ENCODE measurements at places on chromosomes 12 and 14. TPM values are rescaled to one million over a fixed set of nuclear protein-coding genes. Genes with fewer than 3 reads are reported as not detected.
A peak's percentile ranks its signal among the peaks of the same experiment; 100 is the strongest.

The SMOC1 gene
- total RNA-seq = 0.38 TPM

The NEUROD4 gene
- not detected for total RNA-seq

The EPS8 gene
- 2.7 TPM for total RNA-seq

The EPYC gene
- total RNA-seq = not detected

The KRT6C gene
- not detected for total RNA-seq

The IRF9 gene
- 25.7 TPM for total RNA-seq

The RIMKLB gene
- 101 TPM for total RNA-seq

GRCh38 chr12:94831081-94831751 is 172.3 kb downstream of the NDUFA12 start:
- peaks cover 8% of the 10 kb centered on the region for H3K27me3 ChIP-seq
- H3K4me1 ChIP-seq = peaks cover 19% of the 10 kb centered on the region
- peaks cover 6% of the 10 kb centered on the region for H3K36me3 ChIP-seq

DNA sequence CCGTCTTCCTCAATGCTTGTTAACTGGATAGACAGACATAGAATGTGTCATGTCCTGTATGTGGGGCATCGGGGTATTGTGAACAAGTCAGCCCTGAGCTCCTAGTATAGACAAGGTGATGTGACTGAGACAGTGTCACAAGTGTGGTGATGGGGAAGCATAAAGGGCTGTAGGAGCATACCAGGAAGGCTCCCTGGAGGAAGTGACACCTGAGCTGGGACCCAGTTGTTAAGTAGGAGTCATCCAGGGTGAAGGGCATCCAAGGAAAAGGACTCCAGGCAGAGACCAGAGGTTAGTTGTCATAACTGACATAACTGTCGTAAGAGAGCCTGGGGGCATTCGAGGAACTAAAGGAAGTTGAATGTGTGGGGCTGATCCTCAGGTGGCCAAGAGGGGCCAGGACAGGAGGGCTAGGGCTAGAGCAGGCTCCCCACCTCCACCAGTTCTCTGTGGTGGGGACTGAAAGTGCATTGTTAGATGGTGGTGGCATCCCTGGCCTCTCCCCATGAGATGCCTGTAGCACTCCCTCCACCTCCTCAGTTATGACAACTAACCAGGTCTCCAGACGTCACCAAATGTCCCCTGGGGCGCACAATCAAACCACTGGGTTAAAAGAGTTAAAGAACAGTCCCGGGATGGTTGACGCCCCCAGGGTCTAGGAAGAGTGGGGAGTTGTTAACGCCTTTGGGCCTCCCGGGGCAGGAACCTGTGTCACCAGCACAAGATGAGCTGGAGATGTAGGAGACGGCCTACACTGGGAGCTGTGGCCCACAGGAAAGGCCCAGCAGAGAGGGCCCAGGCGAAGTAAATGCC is 2.4 kb downstream of the FICD start:
- no peak for DNase-seq
- H3K4me3 ChIP-seq = peak overlapping the region; percentile 32
- no peak overlapping the region for H3K27ac ChIP-seq

DNA sequence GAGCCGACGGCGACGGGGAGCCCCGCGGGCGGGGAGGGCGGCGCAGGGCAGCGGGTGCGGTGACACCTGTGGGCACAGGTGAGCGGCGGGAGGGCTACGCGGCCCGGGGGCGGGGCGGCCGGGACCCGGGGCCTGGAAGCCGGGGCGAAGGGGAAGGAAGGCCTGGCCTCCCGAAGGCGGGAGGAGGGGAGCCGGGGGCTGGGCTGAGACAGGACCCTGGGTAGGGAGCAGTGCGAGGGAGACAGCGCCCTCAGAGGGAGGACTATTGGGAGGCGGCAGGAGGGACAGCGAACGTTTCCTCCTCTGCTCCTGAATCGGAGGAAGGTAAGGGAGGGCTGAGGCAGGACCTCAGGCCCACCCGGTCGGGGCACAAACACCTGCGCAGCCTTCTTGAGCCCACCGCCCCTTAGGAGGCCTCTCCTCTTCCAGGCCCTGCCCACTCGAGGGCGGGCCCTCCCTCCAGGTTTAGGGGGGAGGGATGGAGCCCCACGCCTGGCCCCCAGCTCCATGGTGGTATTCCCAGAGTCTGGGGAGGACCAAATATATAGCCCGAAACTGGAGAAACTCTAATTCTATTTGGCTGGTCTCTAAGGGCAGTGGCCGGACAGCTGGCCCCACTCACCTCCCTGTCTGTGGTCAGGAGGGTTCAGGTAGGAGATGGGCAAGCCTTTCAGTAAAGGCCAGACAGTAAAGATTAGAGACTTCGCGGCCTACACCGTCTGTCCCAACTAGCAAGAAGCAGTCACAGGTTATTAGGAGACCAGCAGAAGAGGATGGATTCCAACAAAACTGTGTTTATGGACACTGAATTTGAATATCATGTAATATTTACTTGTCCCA is 509 bp downstream of the PLEKHG6 start:
- H3K27ac ChIP-seq = no peak overlapping the region
- peaks cover 12% of the 10 kb centered on the region for H3K4me1 ChIP-seq
- peaks cover 22% of the 10 kb centered on the region for H3K27me3 ChIP-seq

GRCh38 chr12:128986957-128987356 is 133.7 kb downstream of the GLT1D1 start:
- H3K4me1 ChIP-seq = no peaks in the 10 kb centered on the region
- H3K4me3 ChIP-seq = no peak overlapping the region
- H3K36me3 ChIP-seq = no peaks in the 10 kb centered on the region

- H3K4me1 ChIP-seq = peaks cover 16% of the 10 kb centered on the region
- H3K27ac ChIP-seq = no peak overlapping the region
- no peak overlapping the region for H3K4me3 ChIP-seq
- no peaks in the 10 kb centered on the region for H3K36me3 ChIP-seq
- peaks cover 16% of the 10 kb centered on the region for H3K27me3 ChIP-seq
These were observed 16.3 kb upstream of the RFLNA start for GRCh38 chr12:124278389-124279101.

GRCh38 chr12:74816398-74817175 is 279.0 kb downstream of the ATXN7L3B start:
- DNase-seq = no peak
- no peak overlapping the region for H3K4me3 ChIP-seq
- no peaks in the 10 kb centered on the region for H3K4me1 ChIP-seq
- H3K27ac ChIP-seq = no peak overlapping the region
- no peaks in the 10 kb centered on the region for H3K36me3 ChIP-seq

DNA sequence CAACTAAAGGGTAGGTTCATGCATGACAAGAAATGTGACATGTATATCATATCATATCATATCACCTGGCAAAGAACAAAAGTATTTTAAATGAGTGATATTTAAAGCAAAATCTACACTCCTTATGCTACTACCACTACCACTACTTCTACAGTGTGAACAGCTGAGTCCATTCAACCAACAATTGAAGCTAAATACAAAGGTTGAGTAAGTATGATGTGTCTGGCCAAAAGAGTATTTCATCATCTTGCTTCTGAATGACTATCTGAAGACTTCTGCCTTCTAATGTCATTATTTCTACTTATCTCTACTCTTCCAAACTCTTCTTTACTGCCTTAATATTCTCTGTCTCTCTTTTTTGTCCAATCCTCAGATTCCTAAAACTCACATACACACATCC is 292.6 kb upstream of the CAND1 start:
- no peak overlapping the region for H3K27ac ChIP-seq
- no peak for DNase-seq
- no peaks in the 10 kb centered on the region for H3K4me1 ChIP-seq
- no peak overlapping the region for H3K4me3 ChIP-seq
- no peaks in the 10 kb centered on the region for H3K36me3 ChIP-seq

DNA sequence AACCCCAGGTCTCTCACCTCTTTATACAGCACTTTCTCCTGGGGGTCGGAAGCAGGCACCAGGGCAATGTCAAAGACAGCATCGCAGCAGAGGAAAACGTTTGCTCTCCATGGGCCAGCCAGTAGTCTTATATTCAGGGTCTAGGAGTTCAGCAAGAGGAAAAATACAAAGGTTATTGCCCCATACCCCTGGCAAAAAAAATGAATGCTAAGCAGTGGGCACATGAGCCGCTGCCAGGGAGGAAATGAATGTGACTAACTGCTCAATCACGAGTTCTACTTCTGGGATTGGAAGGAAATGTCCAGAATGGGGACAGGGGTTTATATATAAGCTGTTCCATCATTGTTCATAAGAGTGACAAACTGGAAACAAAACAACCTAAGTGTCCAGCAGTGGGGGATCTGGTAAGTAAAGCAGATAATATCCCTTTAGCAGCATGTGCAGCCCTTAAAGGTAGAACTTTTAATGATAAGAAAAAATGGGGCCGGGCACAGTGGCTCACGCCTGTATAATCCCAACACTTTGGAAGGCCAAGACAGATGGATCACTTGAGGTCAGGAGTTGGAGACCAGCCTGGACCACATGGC is 53.8 kb downstream of the PHETA1 start:
- H3K4me3 ChIP-seq = no peak overlapping the region
- no peak overlapping the region for H3K27ac ChIP-seq
- DNase-seq = no peak
- H3K27me3 ChIP-seq = no peaks in the 10 kb centered on the region

DNA sequence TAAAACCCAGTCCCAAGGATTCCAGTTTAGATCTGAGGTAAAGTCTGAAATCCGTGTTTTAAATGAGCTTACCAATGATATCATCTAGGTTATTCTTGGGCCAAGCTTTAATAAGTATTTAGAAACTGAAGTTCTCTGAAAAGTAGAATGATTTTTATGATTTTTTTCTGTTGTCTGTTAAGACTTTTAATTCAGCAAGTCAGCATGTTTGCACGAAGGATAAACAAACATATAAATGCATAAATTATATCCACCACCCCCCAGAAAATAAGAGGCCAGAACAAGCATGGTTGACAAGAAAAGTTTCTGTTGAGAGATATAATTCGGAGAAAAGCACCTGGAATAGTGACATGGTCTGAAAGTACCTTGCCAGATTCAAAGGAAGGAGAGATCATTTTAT is 655.7 kb downstream of the NOVA1 start:
- H3K27me3 ChIP-seq = no peaks in the 10 kb centered on the region
- no peaks in the 10 kb centered on the region for H3K36me3 ChIP-seq
- no peak overlapping the region for H3K27ac ChIP-seq
- no peak overlapping the region for H3K4me3 ChIP-seq

DNA sequence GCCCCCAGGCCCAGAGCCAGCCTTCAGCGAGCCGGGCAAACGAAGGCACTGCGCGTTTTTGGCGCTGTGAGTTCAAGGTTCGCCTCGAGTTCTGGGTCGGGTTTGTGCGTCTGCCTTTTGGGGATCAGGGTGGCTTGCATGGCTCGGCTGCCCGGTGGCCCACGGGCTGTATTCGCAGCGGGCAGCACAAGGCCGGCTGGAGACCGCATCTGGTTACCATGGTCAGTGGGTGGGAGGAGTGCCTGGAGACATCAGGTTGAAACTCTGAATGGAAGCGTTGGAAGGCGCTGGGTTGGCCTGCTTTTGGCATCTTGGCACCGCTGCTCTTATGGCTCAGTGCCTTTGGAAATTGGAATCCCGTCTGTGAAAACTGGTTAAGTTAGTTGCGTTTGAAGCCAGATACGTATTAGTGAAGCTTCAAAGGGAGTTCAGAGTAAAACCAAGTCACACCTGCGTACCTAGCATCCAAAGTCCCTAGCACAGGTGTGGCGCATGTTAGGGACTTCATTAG is 50.9 kb downstream of the SNAPC1 start:
- no peaks in the 10 kb centered on the region for H3K36me3 ChIP-seq
- H3K4me3 ChIP-seq = peak overlapping the region; percentile 89
- peaks cover 4% of the 10 kb centered on the region for H3K4me1 ChIP-seq
- peaks cover 16% of the 10 kb centered on the region for H3K27me3 ChIP-seq

DNA sequence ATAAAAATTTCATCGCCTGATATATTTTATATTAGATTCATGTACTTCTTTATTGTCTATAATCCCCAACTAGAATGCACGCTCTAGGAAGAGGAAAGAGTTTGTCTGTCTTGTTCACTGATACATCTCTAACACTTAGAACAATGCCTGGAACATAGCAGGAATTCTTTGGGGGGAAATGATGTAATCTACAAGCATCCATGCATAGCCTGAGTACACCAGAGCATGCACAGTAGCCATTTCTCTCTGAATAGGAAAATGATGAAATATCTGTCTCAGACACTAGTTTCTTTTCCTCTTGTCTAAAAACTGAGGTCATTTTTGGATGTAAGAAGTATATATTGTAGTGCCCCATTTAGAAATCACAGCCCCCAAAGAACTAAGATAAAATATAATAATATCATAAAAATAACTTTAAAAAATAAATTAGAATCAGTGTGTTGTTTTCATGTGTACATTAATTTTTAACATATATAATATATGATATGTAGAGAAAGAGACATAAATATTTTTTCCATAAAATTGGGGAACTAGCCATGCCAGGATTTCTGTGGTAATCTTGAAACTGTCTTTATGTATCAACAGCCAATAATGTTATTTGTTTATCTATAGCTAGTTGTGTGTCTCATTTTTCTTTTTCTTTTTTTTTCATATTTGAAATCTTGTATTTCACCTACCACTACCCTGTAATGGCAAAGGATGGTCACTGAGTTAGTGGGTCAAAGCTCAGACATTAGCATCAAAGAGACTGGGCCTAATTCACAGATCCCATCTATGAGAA is 155.6 kb upstream of the TMCC3 start:
- no peak for DNase-seq
- H3K27me3 ChIP-seq = peaks cover 14% of the 10 kb centered on the region
- H3K27ac ChIP-seq = peak overlapping the region; percentile 92
- no peak overlapping the region for H3K4me3 ChIP-seq
- H3K36me3 ChIP-seq = peaks cover 5% of the 10 kb centered on the region
- peaks cover 10% of the 10 kb centered on the region for H3K4me1 ChIP-seq

GRCh38 chr12:105192624-105193225 is 43.2 kb downstream of the APPL2 start:
- H3K4me3 ChIP-seq = no peak overlapping the region
- H3K4me1 ChIP-seq = peaks cover 23% of the 10 kb centered on the region
- peaks cover 12% of the 10 kb centered on the region for H3K27me3 ChIP-seq
- H3K27ac ChIP-seq = no peak overlapping the region
- no peak for DNase-seq
- H3K36me3 ChIP-seq = peaks cover 67% of the 10 kb centered on the region

- H3K27ac ChIP-seq = no peak overlapping the region
- no peak overlapping the region for H3K4me3 ChIP-seq
- no peak for DNase-seq
- no peaks in the 10 kb centered on the region for H3K4me1 ChIP-seq
- H3K36me3 ChIP-seq = peaks cover 11% of the 10 kb centered on the region
- H3K27me3 ChIP-seq = no peaks in the 10 kb centered on the region
These were observed 209.9 kb downstream of the ITPR2 start for GRCh38 chr12:26623136-26623535.

DNA sequence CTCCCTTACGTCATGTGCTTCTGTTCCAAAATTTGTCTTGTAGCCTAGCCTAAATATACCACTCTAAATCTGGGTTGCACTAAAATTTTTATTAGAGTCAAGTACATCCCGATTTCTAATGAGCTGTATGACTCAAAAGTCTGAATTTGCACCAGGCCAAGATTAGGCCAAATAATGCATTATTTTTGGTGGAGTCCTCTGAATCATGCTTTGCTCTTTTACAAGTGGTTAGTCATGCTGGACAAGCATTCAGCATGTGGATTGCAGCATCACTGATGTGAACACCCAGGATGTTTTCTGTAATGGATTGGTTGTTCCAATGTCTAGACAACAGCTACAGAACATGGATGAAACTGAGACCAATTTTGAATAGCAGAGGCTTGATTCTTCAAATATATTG is 23.7 kb downstream of the HEBP1 start:
- no peak overlapping the region for H3K4me3 ChIP-seq
- no peaks in the 10 kb centered on the region for H3K4me1 ChIP-seq
- H3K36me3 ChIP-seq = peaks cover 41% of the 10 kb centered on the region
- no peak overlapping the region for H3K27ac ChIP-seq
- H3K27me3 ChIP-seq = no peaks in the 10 kb centered on the region

Data from endothelial cell (in vitro differentiated cells).